ENCODE measurements at places on chromosomes 11 and 22. TPM values are rescaled to one million over a fixed set of nuclear protein-coding genes. Genes with fewer than 3 reads are reported as not detected.

NCAM1 gene
- total RNA-seq = 17.4 TPM

DNA sequence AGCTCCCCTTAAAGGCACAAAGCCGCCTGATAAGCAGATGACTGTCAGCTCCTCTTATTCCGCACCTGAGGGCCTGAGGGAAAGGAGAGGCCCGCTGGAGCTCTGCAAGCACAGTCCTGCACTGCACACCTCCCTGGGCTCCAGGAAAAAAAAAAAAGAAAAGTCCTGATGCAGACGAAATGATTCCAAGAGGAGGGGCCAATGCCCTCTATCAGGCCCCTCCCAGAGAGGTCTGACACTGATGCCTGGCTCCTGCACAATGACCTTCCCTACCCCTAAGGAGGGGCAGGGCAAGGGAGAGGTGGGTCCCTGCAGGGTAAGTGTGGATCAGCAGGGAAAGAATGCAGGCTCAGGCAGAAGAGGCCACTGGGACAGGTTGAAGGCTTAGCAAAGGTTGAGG lies 572.7 kb downstream of the SOX6 start:
- H3K36me3 ChIP-seq = no peaks in the 10 kb centered on the region
- no peak overlapping the region for H3K4me3 ChIP-seq
- no peaks in the 10 kb centered on the region for H3K4me1 ChIP-seq

RBMXL2 gene
- not detected for total RNA-seq

DNA sequence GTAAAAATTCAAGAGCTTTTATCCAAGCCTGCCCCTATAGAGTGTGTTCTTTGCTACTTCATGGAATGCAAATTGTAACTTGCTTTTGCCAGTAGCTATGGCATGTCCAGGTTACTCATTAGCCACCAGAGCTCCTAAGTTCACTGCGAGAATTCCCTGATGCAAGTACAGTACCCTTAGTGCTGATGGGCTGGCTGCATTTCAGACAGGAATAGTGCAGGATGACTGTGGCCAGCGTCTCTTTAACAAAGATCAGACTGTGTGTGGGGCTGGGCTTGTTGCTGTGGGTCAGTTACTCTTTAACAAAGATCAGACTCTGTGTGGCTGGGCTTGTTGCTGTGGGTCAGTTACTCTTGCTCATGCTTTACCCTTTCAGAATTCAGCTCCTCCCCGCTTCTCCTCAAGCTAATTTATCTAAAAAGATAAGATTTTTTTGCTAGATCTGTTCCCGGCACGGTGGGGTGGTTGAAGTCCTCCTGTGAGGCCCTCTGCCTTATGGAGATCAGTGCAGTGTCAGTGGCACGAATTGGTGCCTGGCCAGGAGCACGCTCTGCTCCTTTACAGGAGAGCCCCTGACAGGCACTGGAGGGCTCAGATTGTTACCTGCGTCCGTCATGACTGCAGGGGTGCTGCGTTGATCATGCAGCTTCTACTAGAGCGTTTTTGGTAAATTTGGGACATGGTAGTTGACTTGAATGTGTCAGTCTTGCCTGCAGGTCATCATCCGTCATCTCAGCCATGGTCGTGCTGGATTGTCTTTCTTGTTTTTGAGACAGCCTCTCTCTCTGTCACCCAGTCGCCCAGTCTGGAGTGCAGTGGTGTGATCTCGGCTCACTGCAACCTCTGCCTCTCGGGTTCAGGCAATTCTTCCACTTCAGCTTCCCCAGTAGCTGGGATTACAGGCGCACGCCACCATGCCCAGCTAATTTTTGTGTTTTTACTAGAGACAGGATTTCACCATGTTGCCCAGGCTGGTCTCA lies 27.0 kb downstream of the AP2A2 start:
- H3K4me3 ChIP-seq = no peak overlapping the region
- H3K36me3 ChIP-seq = no peaks in the 10 kb centered on the region
- no peaks in the 10 kb centered on the region for H3K27me3 ChIP-seq
- H3K27ac ChIP-seq = no peak overlapping the region
- peak; percentile 73 for DNase-seq

- no peak overlapping the region for H3K27ac ChIP-seq
- no peaks in the 10 kb centered on the region for H3K4me1 ChIP-seq
- no peaks in the 10 kb centered on the region for H3K27me3 ChIP-seq
- no peak overlapping the region for H3K4me3 ChIP-seq
- no peaks in the 10 kb centered on the region for H3K36me3 ChIP-seq
- DNase-seq = no peak
These were observed 399.5 kb downstream of the BUD13 start for GRCh38 chr11:116373104-116373944.

- no peak overlapping the region for H3K27ac ChIP-seq
- no peaks in the 10 kb centered on the region for H3K27me3 ChIP-seq
- no peaks in the 10 kb centered on the region for H3K4me1 ChIP-seq
- no peak overlapping the region for H3K4me3 ChIP-seq
These were observed 47.8 kb downstream of the C2CD3 start for GRCh38 chr11:74123008-74123448.

- no peak within 1 kb of the TSS for H3K27ac ChIP-seq
- no peaks in the 10 kb centered on the region for H3K27me3 ChIP-seq
- no peaks in the 10 kb centered on the region for H3K4me1 ChIP-seq
- H3K36me3 ChIP-seq = no peaks in the 10 kb centered on the region
- DNase-seq = no peak
These were observed at the start of gene INS for GRCh38 chr11:2160736-2161259. Gene INS (minus strand): TSS chr11:2161209. CDS start chr11:2160971, 238 bp downstream.

- peaks cover 2% of the 10 kb centered on the region for H3K27me3 ChIP-seq
- no peaks in the 10 kb centered on the region for H3K36me3 ChIP-seq
- H3K4me1 ChIP-seq = no peaks in the 10 kb centered on the region
These were observed 21.3 kb upstream of the PHF21A start for GRCh38 chr11:46142561-46142960.

DNA sequence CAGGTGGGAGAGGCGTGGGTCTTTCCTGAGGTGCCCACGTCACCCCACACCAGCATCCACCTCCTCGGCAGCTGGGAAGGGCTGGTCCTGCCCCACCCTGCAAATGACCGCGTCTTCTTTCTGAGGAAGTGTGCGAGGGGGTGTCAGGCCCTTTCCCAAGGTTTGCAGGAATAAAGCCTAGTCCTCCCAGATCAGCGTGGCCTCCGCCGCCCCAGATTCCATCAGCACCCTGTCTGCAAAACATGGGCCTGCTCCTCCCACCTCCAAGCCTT lies 14.4 kb upstream of the SLC39A13 start:
- no peak overlapping the region for H3K4me3 ChIP-seq
- H3K36me3 ChIP-seq = no peaks in the 10 kb centered on the region
- H3K27me3 ChIP-seq = no peaks in the 10 kb centered on the region
- no peak overlapping the region for H3K27ac ChIP-seq

GVQW3 gene
- 2.0 TPM for total RNA-seq

NPAS4 gene
- total RNA-seq = 0.50 TPM

RAB38 gene
- 3.2 TPM for total RNA-seq

OR52A1 gene
- total RNA-seq = not detected

DNA sequence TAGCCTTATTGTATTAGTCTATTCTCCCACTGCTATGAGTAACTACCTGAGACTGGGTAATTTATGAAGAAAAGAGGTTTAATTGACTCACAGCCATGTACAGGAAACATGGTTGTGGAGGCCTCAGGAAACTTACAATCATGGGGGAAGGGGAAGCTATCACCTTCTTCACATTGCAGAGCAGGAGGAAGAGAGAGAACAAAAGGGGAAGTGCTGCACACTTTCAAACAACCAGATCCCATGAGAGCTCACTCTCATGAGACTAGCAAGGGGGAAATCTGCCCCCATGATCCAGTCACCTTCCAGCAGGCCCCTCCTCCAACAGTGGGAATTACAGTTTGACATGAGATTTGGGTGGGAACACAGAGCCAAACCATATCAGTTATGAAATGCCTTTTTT lies 179.4 kb downstream of the ARHGAP42 start:
- no peaks in the 10 kb centered on the region for H3K36me3 ChIP-seq
- peaks cover 5% of the 10 kb centered on the region for H3K4me1 ChIP-seq
- H3K27me3 ChIP-seq = no peaks in the 10 kb centered on the region
- no peak overlapping the region for H3K27ac ChIP-seq
- no peak overlapping the region for H3K4me3 ChIP-seq

- DNase-seq = no peak
- H3K27me3 ChIP-seq = peaks cover 2% of the 10 kb centered on the region
- no peak overlapping the region for H3K27ac ChIP-seq
- H3K4me1 ChIP-seq = no peaks in the 10 kb centered on the region
- no peaks in the 10 kb centered on the region for H3K36me3 ChIP-seq
- H3K4me3 ChIP-seq = no peak overlapping the region
These were observed 7.6 kb downstream of the PLEKHB1 start for GRCh38 chr11:73653996-73654395.

- H3K27me3 ChIP-seq = no peaks in the 10 kb centered on the region
- no peak overlapping the region for H3K27ac ChIP-seq
- no peaks in the 10 kb centered on the region for H3K36me3 ChIP-seq
- peaks cover 38% of the 10 kb centered on the region for H3K4me1 ChIP-seq
These were observed 39.5 kb downstream of the IGF2 start for GRCh38 chr11:2099516-2100349.

GRCh38 chr11:31262761-31263160 lies 106.8 kb downstream of the DCDC1 start:
- DNase-seq = no peak
- no peak overlapping the region for H3K27ac ChIP-seq
- H3K36me3 ChIP-seq = no peaks in the 10 kb centered on the region
- no peaks in the 10 kb centered on the region for H3K4me1 ChIP-seq
- no peaks in the 10 kb centered on the region for H3K27me3 ChIP-seq

- H3K36me3 ChIP-seq = no peaks in the 10 kb centered on the region
- DNase-seq = no peak
- H3K27me3 ChIP-seq = no peaks in the 10 kb centered on the region
- peak overlapping the region; percentile 72 for H3K4me3 ChIP-seq
- peaks cover 17% of the 10 kb centered on the region for H3K4me1 ChIP-seq
These were observed 484 bp downstream of the CHCHD10 start for GRCh38 chr22:23767303-23767672.

P2RY2 gene
- total RNA-seq = 0.12 TPM

- H3K36me3 ChIP-seq = no peaks in the 10 kb centered on the region
- H3K4me1 ChIP-seq = peaks cover 14% of the 10 kb centered on the region
- peaks cover 58% of the 10 kb centered on the region for H3K27me3 ChIP-seq
- no peak for DNase-seq
These were observed 886 bp downstream of the SHISA8 start for GRCh38 chr22:41913842-41914534.

- no peaks in the 10 kb centered on the region for H3K27me3 ChIP-seq
- H3K4me3 ChIP-seq = no peak overlapping the region
- peaks cover 16% of the 10 kb centered on the region for H3K4me1 ChIP-seq
- H3K36me3 ChIP-seq = no peaks in the 10 kb centered on the region
- H3K27ac ChIP-seq = no peak overlapping the region
- peak; percentile 84 for DNase-seq
These were observed 403.2 kb downstream of the AASDHPPT start for GRCh38 chr11:106480581-106481190.

OR10A2 gene
- not detected for total RNA-seq

- no peak overlapping the region for H3K27ac ChIP-seq
- no peaks in the 10 kb centered on the region for H3K27me3 ChIP-seq
These were observed 403.9 kb upstream of the FAT3 start for GRCh38 chr11:91820709-91821108.

DNA sequence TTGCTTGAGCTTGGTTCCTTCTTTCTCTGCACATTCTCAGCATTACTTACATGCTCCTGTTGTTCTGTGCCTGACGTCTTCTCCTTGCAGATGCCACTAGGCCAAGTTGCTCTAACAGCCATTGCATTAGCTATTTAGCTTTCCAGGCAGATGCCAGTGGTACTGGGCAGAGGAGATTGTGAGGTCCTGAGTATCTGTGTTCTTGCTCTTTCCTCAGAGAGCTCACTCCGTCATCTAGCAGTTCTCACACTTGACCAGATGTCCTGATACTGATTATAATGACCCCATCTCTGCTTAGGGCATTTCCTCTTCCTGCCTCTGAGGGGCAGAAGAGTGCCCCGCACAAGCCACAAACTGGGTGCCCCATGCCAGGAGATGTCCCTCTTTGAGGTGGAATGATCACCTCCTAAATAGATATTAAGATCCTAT lies 30.7 kb downstream of the ARHGAP1 start:
- H3K4me1 ChIP-seq = peaks cover under 1% of the 10 kb centered on the region
- H3K27ac ChIP-seq = no peak overlapping the region
- no peak overlapping the region for H3K4me3 ChIP-seq
- DNase-seq = no peak

DNA sequence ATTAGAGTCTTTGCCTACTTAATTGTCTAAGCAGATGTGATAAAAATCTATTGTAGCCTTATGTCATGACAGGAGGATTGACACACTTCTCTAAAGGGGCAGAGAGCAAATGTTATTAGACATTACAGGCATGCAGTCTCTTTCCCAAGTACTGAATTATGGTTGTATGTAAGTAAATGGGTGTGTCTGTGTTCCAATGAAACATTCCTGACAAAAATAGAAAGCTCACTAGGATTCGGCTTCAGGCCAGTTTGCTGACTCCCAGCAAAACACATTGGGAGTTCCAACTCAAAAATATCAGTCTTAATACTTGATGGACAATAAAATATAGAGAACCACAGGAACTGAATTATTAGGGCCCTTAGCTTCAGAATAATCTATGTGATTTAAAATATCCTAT lies 1480.4 kb downstream of the FAM181B start:
- H3K4me3 ChIP-seq = no peak overlapping the region
- DNase-seq = no peak
- no peaks in the 10 kb centered on the region for H3K4me1 ChIP-seq
- no peaks in the 10 kb centered on the region for H3K36me3 ChIP-seq
- H3K27ac ChIP-seq = no peak overlapping the region

Data from astrocyte (in vitro differentiated cells and primary cell).